Fibroblast of gingiva (primary cell): ENCODE measurements at places on chromosomes 1 and 21.

DNA sequence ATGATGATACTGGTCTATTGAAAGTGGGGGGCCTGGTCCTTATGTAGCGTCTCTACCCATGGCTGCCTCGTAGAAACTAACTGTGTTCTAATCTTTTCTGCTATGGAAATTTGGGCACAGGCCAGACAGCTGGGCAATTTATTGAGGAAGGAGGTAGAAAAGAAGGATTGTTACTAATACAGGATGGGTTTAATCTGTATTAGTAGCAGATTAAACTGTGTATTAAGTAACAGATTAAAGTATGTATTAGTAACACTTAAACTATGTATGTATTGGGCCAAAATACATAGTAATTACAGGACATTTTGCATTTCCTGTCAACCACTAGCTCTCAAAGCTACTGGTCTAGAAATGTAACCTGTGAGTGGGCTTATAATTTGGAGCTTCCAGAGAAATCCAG is 142.0 kb downstream of the MAST2 start:
- peak; percentile 18 for DNase-seq

DNA sequence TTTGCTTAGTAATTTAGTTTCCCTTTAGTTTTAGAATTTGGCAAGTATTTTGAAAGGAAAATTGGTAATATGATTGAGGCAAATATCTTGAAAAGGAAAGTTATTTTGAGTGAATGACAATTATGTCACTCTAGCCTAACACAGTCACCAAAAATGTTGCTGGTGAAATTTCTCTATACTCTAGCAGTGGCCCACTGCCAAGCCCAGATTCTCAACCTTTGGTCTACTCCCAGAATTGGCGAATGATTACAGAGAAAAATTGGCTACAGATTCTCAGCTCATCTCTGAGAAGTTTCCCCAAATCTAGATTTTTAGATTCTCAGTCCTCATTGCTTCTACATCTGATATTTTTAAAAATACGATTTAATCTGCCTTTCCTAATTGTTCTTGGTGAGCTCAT is 84.9 kb downstream of the PIGK start:
- no peak for DNase-seq

DNA sequence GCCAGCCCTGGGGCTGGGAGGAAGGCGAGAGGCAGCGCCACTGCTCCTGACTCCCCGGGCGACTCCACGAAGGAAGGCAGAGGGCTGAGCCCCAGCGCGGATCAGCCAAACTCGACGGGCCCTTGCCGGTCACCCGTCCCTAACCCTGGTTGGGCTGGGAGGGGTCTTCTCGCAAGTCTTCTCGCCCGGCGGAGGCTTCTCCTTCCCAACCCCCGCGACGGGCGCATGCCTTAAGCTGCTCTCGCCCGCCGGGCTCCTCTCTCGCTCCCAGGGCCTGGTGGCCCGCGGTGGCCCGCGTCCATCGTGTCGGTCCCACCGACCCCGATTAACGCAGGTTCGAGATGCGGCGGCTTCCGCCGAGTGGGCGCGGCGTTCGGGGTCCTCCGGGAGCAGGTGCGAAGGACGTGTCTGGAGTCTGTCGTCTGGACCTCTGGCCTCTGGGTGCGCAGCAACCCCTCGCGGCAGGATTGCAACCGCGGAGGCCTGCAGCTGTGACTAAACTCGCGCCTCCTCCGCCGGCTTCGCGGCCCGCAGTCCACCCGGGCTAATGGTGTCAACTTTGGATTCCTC is 29.0 kb upstream of the PPM1J start:
- peak; percentile 17 for DNase-seq

DNA sequence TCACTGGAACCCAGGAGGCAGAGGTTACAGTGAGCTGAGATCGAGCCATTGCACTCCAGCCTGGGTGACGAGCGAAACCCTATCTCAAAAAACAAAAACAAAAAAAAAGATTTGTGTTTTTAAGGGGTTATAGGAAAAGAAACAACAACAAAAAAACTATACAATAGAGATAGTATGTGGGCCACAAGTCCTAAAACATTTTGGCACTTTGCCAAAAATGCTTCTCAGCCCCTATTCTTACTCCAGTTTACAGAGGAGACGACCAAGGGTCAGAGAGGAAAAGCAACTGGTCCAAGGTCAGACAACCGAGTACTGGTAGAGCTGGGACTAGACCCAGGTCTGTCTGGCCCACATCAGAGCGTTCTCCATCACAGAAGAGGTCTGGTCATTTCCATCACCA is 3.0 kb downstream of the FBXO44 start:
- no peak for DNase-seq

DNA sequence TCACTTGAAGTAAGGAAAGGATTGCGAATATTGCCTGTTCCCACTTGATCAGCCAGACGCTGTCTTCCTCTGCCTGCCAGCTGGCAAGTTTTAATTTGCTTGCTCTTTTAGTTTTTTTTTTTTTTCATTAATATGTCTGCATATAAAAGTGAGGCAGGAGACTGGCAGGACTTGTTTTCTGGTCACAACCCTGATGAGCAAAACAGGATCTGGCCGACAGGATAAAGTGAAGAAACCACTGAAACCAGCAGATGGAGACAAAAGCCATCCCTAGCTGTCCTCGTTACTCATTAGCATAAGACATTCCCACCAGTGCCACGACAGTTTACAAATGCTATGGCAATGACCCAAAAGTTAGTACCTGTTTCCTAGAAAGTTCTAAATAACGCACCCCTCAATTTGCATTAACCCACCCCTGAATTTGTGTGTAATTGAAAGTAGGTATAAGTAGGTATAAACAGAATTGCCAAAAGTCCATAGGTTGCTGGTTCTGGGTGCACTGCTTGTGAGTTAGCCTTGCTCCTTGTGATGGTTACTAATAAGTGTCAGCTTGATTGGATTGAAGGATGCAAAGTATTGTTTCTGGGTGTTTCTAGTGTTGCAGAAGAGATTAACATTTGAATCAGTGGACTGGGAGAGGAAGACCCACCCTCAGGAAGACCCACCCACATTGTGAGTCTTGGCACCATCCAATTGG is 60.8 kb downstream of the ZNF684 start:
- peak; percentile 13 for DNase-seq

GRCh38 chr1:198711837-198712236 is 73.0 kb downstream of the PTPRC start:
- no peak for DNase-seq

GRCh38 chr1:30668546-30669327 is 54.6 kb downstream of the MATN1 start:
- peak; percentile 66 for DNase-seq

DNA sequence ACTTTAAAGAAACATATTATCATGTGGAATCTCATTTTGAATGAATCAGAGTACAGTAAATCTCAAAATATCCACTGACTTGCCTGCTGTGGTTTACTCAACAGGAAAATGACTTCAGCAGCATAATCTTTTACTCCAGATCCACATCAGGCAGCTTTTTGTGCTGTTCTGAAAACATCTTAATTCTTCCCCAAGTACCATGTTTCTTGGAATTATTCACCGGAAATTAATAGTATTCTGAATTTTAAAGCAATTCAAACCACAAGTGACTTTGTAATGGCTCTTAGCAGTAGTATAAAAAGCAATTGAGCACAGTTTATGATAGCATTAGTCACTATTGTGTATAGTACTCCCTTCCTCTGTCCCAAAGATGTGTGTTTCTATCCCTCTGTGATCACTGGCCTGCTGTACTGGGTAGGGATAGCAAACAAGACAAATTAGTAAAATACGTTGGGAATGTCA is 64.2 kb upstream of the ERRFI1 start:
- peak; percentile 85 for DNase-seq

DNA sequence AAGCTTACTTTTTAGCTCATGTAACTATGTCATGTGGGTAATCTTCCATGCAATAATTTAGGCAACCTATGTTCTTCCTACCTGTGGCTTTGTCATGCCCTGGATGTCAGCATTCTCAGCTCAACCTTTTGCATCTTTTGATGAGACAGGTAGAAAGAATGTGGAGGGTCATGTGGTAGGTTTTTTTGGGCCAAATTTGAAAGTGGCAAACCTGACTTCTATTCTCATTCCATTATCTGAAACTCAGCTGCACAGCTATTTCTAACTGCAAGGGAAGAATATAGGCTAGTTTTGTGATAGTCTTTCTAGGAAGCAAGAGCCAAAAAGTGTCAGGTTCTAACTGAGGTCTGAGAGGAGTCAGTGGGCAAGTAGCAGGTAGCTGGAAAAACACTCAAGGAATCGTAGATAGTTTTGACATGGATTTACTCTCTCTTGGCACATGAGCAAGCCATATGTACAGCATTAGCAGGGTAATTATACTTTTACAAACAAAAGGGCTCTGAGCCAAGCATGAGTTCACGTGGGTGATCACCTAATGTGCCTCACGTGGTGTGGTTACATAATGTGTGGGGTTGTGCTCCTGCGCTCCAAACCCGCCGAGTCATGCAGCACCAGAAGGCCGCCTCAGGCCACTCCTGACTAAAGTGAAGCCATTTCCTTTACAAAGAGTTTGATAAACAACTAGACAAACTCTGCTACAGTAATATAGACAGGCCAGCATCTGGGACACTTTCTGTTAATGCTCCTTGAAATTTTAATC is 1013.8 kb downstream of the PLA2G4A start:
- DNase-seq: no peak

DNA sequence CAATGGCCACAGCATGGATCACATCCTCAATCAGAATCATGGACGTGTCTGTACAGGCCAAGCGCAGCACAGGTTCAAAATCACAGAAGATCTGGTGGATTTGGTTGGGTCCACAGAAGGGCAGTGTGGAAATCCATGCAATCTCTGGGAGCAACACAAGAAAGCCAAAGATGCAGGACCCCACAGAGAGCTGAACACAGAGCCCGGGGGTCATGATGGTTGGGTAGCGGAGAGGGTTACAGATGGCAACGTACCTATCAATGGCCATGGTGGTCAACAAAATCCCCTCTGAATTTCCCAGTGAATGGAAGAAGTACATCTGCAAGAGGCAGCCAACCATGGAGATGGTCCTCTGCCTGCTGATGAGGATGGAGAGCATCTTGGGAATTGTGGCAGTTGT is 3.9 kb upstream of the OR6K3 start:
- no peak for DNase-seq

- no peak for DNase-seq
Observed at GRCh38 chr1:24981631-24982005, 51.5 kb upstream of the RUNX3 start.

GRCh38 chr21:31098576-31099005 is 60.3 kb upstream of the KRTAP19-8 start:
- DNase-seq: peak; percentile 38

DNA sequence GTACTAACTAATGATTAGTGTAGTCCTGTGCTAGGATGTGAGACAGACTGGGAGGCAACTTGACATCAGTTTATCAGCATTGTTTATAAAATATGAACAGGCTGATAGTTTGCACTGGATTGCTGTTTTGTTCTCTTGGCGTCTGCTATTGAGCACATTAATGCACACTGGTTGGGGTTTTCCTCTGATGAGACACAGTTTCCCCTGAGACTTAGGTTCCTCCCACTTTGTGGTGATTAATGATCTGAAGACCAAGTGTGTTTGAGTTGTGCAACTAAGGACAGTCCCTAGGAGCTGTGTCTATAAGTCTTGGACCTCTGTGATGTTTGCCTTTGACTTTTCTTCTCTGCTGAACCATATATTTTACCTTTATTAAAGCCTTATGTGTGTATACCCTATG is 1015.4 kb downstream of the AMY1C start:
- DNase-seq: peak; percentile 39

DNA sequence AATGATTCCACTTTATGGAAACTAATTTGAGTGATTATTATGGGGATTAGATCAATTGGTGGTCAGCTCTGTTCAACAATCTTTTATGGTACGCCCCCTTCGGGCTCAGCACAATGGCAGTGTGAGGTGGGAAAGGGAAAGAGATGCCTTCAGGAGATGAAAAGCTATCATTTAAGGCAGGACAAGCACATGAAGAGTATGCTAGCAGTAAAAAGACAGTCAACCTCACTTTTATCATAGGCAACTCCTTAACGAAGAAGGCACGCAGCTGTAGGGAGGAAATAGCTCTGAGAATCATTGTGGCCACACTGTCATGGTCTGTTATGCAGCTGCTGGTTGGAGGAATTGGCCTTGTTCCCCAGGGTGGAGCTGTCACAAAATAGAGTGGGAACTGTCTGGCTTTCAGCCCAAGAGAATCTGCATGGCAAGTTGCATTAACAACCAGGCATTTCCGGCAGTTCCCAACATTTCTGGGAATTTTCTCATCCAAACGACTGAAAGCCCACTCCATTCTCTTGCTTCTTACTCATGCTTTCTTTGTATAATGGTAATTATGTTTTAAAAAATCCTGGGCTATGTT is 54.4 kb upstream of the BCL10 start:
- peak; percentile 79 for DNase-seq

GRCh38 chr1:10064416-10065343 is 31.9 kb downstream of the UBE4B start:
- no peak for DNase-seq

- DNase-seq: no peak
Observed at GRCh38 chr1:36675106-36675505, 192.4 kb upstream of the CSF3R start.

DNA sequence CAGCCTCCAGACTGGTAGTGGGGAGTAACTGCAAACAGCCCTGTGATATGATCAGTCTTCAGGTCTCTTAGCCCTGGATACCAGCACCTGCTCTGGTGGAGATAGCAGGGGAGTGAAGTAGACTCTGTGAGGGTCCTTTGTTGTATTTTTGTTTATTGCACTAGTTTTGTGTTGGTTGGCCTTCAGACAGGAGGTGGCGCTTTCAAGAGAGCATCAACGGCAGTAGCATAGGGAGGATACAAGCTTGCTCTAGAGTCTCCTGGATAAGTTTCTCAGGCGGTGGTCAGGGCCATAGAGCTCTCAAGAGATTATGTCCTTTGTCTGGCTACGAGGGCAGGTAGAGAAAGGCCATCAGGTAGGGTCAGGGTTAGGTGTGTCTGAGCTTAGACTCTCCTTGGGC is 116.4 kb downstream of the USH2A start:
- DNase-seq: no peak

GRCh38 chr1:230061801-230062200 is 5.2 kb upstream of the GALNT2 start:
- no peak for DNase-seq

- no peak for DNase-seq
Observed at GRCh38 chr1:232109391-232109790, 482.8 kb downstream of the DISC1 start.

DNA sequence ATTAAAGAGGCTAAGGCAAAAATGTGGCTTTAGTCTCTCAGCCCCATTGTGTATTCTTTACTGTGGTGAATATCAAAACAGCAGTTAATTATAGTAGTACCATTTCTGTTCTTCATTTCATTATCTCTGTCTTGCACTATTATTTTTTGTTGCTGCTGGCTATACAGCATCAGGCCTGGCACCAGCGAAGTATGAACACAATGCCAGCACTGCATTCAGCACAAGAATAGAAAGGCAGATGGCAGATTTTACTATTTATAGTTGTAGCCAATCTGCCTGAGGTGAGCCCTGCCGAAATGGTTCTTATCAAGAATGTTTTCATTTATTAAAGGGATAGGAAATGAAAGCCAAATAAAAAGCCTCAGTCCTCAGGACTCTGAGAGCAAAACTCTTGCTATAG is 72.1 kb downstream of the GPR52 start:
- no peak for DNase-seq

GRCh38 chr1:160841079-160841478 is 21.6 kb downstream of the CD244 start:
- DNase-seq: no peak
